Hypothalamus (tissue), 51 donors: ENCODE measurements at places on chromosomes 3 and 15.

DNA sequence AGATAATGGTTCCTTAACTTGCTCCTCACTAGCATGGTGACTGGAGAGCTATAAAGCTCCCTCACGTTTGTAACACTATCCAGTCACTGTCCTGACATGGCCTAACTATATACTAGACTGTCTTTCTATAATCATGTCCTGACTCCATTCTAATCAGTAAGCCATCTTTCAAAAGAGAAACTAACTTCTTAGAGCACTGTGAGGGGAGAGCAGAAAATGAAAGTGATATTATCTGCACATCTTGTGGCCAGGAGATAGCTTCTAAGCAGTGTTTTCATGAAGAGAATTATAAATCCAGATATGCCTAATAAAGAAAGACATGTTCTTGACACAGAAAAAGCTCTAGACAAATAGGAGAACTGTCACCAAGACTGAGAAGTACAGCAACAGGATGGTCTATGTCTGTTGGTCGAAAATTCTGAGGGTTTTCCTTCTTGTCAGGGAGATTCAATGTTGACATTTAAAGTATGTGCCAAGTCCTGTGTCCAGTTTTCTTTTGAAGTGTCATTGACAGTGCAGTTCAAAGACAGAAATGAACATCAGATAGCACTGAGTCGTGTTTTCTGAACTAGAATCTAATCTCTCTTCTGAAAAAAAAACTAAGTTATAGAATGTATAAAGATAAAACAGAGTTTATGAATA, 230.6 kb upstream of the PEX5L start:
- no peak for DNase-seq

DNA sequence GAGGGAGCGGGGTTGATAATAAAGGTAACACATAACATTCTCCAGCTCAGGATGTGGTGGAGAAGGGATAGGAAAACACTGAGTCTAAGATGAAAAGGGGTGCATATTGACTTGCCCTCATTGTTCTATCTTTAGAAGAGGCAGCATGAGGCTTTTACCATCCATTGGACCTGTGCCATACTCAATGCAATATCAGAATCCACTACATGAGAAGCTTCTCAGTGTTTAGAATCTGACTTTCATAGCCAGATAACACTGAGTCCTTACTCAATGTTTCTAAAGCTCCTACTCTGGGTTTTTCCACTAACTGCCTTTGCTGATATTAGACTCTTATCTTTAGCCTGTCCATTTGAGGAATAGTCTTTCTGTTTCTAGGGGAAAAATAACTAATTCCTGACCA, 24.3 kb upstream of the GADL1 start:
- no peak for DNase-seq

GRCh38 chr3:89002191-89002590, 105.2 kb upstream of the EPHA3 start:
- no peak for DNase-seq

GRCh38 chr15:39642011-39642640, 61.2 kb downstream of the THBS1 start:
- DNase-seq, result no peak

- DNase-seq, result no peak
These were observed 29.9 kb downstream of the POLQ start for GRCh38 chr3:121515862-121516261.

DNA sequence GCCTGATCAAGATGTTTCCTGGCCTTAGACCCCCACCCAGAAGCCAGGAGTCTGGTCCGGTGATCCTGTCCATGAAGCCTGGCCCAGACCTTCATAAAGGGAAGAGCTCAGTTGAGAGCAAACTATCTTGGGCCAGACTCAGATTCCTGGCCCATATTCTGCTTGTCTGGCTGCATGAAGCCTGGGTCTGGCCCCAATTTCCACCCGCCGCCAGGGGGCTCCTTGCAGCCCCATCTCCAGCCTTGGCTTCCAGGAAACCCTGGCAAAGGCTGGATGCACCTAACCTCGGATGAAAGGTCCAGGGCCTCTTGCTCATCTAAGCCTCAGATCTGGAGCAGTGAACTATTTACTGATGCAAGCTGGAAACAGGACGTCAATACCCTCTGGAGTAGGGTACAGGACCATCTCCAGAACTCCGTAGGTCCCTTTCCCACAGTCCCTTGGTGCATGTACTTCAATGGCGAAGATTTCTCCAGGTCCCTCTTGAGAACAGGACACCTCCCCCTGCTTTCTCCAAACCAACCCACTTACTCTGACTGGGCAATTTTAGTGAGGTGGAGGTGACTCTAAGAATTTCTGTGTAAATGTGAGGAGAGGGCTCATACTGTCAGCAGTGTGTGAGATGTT, 5.6 kb downstream of the FOXL2 start:
- no peak for DNase-seq

DNA sequence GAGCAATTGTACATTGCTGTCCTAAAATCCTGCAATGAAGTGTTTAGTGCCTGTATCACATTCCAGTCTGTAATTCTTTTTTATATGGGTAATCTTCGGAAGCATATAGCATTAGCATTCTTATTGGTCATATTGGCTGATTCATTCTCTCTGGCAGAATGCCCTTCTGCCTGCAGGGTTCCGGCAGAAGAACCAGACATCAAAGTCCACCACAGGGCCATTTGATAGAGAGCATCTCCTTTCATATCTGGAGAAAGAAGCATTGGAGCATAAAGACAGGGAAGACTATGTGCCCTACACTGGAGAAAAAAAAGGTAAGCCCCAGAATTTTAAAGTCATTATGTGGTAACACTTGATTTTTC, 39.6 kb downstream of the TMOD3 start:
- no peak for DNase-seq

- no peak for DNase-seq
These were observed 27.6 kb upstream of the CXCR6 start for GRCh38 chr3:45915518-45916231.

DNA sequence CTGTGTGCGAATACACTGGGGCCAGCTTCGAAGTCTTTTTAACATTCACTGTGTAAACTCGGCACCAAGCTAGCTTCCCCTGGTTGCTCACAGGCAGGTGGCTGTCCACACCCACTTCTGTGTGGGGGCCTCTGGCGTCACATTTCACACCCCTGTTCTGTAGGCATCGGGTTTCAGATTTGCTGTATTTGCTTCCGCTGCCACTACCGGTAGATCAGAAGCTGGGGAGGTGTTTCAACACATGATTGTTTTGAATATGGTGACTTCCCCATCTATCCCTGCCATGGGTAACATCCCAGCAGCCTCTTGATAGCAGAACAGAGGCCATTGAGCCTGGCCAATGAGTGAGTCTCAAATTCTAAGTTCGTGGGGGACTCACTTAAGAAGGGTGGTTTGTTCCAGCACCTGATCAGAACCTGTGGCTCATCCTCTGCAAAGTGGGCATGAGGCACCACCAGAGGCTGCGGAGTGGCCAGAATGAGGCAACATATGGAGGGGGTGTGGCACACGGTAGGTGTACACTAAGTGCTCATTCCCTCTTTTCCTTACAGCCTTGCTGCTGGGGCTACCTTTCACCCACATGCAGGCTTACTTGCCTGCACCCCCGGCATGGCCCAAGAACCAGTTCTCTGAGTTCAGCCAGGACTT, 61.5 kb downstream of the IQSEC1 start:
- no peak for DNase-seq

GRCh38 chr3:49607796-49608195, 53.5 kb downstream of the BSN start:
- no peak for DNase-seq
